ENCODE measurements at places on chromosomes 6 and 20.

DNA sequence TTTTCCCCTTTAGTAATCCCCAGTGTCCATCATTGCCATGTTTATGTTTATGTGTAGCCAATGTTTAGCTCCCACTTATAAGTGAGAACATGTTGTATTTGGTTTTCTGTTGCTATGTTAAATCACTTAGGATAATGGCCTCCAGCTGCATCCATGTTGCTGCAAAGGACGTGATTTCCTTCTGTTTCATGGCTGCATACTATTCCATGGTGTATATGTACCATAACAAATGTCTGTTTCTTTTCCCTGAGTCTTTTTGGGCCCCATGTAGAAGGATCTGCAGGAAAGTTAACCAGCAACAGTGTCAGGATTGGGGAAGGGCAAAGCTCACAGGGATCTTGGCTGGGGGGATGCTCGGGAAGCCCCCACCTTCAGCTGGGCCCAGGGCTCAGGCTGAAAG lies 64.3 kb upstream of the SULF2 start:
- no peak for DNase-seq

- DNase-seq: no peak
Observed at GRCh38 chr6:158262755-158263154, 49.5 kb upstream of the TULP4 start.

DNA sequence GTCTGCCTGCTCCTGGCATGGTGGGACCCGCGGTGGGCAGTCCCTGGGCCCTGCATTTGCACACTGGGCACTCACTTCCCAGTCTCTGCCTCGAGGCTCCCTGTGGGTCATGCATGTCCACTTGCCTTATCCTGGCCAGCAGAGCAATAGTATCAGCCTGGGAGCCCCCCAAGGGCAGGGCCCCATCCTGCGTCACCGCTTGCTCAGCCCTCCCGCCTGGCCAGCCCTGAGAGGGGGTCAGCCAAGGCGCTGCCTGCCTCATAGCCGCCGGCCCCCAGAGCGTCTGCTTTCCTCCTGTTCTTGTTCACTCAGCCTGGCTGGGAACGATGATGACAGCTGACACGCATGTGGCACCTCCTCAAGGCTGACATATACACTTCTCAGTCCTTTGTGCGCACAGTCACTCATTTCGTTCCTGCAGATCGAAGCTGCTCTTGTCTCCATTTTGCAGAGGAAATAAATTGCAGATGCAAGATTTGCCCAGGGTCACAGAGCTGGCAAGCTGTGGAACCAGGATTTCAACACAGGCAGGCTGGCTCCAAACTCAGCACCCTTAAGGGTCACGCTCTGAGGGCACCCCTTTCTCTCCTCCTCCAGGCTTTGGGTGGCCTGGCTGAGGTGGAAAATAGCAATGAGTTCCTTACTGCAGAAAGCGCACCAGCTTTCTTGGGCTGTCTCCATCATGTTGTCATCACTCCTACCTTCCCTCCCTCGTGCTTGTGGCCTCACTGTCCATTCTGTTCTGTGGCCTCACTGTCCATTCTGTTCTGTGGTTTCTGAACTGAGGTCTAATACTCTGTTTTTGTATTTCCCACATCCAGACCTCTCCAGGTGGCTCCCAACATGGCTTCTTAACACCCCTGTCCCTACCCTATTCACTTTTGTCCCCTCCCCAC lies 17.2 kb downstream of the KCNK17 start:
- peak; percentile 47 for DNase-seq

DNA sequence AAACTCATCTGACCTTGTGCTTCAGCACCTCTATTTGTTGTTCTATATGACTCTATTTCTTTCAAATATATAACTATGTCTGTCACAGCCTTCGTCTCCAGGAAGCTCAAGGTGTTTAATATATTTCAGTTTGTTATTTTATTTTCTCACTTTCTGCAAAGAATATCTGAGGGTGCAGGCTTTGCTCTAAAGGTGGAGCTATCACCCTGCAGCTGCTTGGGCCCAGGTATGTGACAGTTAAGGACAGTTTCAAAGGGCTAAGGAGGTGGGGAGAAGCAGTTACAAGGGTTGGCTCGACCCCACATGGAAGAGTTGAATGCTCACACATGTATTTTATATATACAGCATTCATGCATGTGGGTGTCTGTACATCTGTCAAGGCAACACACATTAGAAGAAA lies 405.6 kb downstream of the BTBD9 start:
- DNase-seq: no peak

- no peak for DNase-seq
Observed at GRCh38 chr6:87293526-87293925, 28.9 kb upstream of the SMIM8 start.

- no peak for DNase-seq
Observed at GRCh38 chr6:134046054-134046453, 6.4 kb downstream of the SLC2A12 start.

- no peak for DNase-seq
Observed at GRCh38 chr6:137095651-137096238, 51.0 kb upstream of the IL20RA start.

DNA sequence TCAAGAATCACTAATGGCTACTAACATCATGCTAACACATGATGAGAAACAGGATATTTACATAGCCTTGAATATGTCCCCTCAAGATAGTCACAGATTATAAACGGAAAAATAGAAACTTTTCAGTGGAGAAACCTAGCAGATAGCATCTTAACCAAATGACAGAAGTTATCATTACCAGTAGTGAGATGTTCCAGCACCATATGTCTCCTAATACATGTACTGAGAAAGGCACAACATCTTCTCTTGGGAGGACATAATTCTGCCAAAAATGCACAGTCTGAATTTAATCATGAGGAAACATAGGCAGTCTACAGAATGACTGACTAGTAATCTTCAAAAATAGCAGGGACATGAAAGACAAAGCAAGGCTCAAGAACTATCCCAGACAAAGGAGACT lies 19.9 kb upstream of the PRIM2 start:
- no peak for DNase-seq

DNA sequence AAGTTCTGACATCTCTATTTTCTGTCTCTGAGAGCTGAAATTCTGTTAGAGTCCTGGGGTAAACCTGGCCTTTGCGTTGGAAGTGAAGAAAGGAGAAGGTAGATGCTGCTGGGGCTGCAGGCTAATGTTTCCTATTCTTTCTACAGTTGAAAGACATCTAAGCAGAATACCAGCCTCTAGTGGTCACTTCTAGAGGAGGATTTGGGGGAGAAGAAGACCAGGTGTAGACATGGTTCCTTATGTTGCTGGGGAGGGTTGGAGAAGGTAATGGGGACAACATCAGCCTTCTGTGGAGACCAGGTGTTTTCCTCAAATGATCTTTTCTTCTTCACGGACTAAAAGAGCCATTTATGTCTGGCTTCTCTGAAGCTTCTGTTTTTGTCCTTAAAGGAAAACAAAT lies 62.6 kb downstream of the BTBD3 start:
- no peak for DNase-seq

- DNase-seq: no peak
Observed at GRCh38 chr6:114240796-114241195, 102.0 kb downstream of the HS3ST5 start.

DNA sequence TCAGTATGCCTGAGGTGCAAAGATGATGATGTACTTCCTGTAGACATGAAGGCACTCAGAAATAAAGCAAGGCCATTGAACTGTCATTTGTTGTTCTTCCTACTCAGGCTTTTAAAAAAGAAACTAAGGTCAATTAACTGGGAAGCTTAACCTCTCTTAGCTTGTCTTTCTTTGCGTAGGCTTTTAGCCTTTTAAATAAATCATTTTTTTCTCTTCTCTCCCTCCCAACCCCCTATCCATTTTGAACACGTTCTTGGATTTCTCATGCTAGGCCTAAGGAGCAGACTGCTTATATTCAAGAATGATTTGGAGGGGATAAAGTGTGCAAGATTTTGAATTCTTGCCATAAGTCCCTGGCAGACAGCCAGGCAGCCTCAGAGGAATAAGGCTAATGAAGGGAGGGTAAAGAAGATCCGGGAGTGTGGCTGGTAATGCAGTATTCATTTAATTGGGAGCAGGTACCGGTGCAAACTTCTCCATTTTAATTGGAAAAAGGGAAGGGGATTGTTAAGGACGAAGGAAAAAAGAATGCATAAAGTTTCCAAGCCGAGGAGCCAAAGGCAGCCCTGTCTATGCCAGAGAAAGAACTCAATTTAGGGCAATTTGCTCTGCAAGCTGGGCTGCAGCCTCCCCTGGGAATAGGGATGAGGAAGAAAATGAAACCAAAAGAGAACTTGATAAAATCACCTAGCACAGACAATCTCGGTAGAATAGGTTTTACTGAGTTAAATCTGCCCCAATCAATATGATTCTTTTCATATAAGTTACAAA lies 343.8 kb upstream of the MMS22L start:
- peak; percentile 3 for DNase-seq

GRCh38 chr6:28212510-28213212 lies 12.4 kb upstream of the ZSCAN9 start:
- peak; percentile 91 for DNase-seq

DNA sequence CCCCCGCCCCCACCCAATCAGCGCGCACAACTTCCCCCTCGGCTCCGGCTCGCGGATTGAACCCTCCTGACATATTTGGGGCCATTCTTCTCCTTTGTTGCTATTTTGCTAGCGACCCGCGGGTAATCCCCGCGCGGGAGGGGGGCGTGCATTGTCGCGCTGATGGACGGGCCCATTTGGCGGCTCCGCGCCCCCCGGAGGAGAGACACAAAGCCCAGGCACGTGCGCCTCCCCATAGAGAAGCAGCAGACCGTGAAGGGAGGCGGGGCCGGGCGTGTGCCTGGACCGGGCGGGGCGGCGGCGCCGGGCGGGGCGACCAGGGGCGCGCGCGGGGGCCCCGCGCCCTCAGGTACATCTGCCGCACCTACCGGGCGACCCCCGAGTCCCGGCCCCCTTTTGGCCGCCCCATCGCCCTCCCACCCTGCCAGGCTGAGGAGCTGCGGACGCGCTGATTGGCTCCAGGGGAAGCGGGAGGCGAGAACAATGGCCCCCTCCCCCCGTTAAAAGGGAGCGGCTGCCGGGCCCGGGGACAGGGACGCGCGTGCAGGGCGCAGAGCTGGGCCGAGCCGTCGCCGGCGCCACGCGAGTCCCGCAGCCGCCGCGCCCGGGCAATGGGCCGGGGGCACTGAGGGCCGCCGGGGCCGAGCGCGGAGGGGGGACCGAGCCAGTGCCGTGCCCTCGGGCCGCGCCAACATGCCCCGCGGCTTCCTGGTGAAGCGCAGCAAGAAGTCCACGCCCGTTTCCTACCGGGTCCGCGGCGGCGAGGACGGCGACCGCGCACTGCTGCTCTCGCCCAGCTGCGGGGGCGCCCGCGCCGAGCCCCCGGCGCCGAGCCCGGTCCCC lies at the start of gene INSM1:
Gene INSM1, plus strand, starts transcription at position 530 of the 843 bp plus-strand sequence. Its CDS starts 164 bp downstream, at position 694.
- no peak for DNase-seq

DNA sequence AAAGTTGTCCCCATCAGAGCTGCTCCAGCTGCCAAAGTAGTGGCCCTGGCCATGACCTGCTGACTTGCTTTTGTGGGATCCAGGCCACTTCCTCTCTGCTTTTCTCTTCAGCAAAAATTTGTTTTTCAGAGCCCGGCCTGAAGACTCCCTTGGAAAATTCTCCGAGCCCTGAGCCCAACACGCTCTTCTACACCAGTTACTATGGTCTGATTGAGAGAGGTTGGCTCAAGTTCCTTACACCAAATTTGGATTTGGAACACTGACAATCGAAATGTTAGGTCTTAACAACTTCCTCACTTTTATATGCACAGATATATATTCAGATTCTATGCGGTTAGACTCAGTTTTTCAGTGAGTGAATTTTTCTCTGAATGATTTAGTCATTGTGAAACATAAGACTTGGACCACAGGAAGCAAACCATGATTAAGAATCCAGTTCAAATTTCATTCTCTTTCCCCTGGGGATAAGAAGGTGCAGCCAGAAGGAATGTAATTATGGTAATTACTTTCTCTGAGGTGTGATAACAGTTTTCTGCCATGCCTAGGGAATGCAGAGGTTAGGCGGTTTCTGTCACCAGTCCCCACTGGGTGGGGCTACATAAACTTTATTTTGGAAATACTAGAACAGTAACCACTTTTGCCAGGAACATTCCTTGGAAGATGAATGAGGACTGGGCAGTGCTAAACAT lies 365.2 kb downstream of the SYNE1 start:
- peak; percentile 71 for DNase-seq

GRCh38 chr6:45416700-45417099 lies 39.0 kb upstream of the SUPT3H start:
- DNase-seq: peak; percentile 64

DNA sequence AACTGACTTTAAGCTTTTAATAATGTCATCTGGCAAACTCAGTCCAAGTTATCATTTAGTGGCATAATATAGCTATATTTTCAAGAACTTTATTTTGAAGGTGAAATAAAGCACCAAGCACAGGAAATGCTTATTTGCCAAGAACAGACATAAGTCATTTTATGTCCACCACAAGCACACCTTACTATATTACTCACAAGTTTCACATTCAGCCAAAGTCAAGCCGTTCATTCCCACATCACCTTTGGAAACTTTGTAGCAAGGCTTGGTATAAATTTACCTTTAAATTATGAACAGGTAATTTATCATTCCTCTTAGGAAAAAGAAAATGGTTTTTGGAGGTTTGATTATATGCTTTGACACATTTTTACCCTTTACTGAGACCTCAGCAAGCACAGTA lies 236.8 kb upstream of the FKBP1C start:
- DNase-seq: no peak

DNA sequence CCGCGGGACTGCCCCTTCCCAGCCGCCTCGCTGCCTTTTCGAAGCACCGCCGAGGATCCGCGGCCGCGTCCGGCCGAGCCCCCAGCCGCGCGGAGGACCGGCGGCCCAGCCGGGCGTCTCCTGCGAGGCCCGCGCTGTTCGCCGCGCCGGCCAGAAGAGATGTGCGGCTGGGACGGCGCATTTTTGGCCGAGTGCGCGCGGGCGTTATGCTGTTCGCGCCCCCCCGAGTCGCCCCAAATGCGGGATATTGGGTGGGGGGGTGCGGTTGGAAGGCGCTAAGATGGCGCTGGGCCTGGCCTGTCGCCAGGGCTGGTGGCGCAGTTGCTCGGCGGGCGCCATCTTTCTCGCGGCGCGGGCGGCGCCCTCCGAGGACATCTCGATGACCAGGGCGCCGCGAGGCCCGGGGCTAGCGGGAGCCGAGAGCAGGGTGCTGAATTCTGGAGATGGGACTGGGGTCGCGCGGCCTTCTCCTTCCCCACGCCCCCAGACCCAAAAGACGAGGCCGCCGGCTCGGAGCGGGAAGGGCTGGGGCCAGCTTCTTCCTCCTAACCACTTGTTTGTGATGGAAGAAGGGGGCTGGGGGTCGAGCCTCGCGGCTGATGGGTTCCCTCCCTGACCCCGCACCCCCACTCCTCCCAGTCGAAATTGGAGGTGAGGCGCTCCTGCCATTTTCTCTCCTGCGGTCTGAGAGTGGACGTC lies 1.5 kb downstream of the BICRAL start:
- DNase-seq: peak; percentile 63

GRCh38 chr20:37649676-37650370 lies 44.0 kb upstream of the CTNNBL1 start:
- DNase-seq: no peak

DNA sequence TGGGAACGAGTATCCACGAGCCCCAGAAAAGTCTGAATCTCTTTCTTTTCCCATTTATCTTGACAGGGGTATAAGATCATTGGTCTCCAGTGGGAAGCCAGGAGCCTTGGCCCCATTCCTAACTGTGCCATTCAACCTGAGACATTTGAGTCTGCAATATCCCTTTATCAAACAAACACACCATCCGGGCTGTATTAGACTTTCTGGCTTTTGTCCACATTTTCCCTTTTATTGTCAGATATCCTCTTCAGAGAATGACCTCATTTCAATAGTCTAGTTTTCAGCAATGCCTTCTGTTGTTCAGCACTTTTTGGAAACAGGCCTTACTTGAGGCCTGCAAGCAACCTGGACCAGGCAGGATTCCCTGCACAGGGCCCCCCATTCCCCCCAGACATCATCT lies 15.7 kb downstream of the BPIFA1 start:
- DNase-seq: no peak

Data from fibroblast of mammary gland (primary cell).